ENCODE measurements at places on chromosomes 6 and 20.

DNA sequence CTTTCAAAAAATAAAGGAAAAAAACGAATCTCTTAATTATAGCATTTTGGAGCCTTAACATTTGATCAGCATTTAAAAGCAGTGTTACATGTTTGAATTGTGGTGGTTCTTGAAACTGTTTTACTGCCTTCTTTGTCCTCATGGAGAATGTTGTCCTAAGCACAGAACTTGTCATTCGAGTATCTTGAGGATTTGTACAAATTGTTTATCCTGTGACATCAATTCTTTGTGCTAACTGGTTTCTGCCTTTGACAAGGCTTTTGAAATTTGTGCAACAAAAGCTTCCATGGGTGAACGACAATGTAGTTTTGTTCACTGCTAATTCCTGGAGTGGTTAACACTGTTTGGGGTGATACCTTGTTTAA is 130.8 kb downstream of the SCAF8 start:
- DNase-seq = no peak

DNA sequence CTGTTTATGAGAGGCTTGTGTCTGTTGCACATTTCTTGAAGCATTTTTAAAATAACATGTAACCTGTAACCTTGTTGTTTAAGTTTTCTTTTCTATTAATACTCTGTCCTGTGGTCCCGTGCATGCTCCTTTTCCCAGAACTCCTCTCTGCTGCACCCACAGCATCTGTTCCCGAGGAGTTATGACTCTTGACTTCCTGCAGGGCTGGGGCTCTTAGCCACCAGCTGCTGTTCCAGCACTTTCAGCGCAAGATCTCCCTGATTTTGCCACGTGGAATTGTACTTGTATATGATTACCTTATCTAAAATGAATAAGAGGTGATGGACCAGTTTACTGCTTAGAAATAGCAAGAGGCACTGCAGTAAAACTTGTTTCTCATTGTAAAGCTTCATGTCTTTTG is 150.6 kb downstream of the QKI start:
- DNase-seq = no peak

DNA sequence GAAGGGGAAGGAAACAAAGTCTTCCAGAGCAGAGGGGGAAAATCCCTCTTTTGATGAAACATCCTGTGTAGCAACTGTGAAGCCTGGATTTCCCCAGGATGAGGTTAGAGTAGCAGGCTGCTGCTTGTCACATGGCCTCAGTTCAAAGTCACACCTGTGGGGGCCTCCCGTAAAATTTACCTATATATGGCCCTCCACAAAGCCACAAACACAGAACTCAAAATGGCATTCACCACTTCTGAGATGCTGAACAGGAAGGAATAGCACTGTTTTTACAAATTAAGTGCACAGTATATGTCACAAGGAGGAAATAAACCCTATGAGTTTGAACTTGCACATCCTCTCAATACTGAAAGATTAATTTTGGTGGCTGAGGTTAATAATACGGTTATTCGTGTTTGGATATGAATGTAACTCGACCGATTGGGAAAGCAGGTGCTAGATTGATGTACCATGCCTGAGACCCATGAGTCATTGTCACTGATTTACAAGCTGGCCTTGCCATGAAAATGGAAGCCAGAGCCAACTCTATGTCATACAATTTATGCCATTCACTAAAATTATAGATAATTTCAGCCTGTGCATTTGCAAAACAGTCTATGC is 70.6 kb downstream of the SGK1 start:
- DNase-seq = peak; percentile 44

GRCh38 chr6:46291275-46291633 is 120.5 kb upstream of the ENPP5 start:
- DNase-seq = no peak

GRCh38 chr20:9359561-9360308 is 154.7 kb upstream of the LAMP5 start:
- no peak for DNase-seq

DNA sequence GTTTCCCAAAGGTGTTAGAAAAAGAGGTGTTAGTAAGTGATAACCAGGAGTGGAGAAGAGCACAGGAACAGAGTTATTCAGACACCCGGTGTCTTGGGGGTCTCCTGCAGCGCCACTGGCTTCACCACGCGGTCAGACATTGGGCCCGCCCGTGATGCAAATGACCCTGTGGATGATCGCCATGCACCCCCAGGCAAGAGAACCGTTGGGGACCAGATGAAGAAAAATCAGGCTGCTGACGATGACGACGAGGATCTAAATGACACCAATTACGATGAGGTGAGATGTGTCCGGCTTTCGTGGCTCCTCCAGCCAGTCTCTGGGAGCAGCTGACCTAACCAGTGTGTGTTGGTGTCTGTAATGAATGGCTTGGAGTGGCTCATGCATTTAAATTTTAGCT is 2.0 kb downstream of the PRPF6 start:
- no peak for DNase-seq

- no peak for DNase-seq
These were observed 68.1 kb downstream of the IBTK start for GRCh38 chr6:82179415-82179814.

- no peak for DNase-seq
These were observed 9.9 kb downstream of the BLOC1S5 start for GRCh38 chr6:8054276-8054675.

- DNase-seq = no peak
These were observed 58.7 kb upstream of the EMILIN3 start for GRCh38 chr20:41425180-41425884.

DNA sequence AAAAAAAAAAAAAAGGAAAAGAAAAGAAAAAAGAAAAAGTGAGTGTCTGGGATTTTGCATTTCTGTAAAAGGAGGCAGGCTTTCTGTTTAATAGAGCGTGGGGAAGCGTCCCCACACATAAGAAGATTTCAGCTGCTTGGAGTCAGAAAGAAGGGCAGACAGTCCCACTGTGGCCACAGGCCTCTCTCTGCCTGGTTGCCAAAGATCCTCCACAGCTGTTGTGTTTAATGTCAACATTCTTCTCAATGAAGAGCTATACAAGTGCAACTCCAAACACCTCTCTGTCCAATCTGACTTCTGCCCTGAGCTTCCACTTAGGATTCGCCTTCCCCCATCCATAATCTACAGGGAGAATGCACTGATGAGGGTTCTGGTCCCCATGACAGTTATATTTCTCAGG is 64.3 kb upstream of the MLN start:
- no peak for DNase-seq

GRCh38 chr6:142874676-142875075 is 70.3 kb downstream of the HIVEP2 start:
- no peak for DNase-seq

DNA sequence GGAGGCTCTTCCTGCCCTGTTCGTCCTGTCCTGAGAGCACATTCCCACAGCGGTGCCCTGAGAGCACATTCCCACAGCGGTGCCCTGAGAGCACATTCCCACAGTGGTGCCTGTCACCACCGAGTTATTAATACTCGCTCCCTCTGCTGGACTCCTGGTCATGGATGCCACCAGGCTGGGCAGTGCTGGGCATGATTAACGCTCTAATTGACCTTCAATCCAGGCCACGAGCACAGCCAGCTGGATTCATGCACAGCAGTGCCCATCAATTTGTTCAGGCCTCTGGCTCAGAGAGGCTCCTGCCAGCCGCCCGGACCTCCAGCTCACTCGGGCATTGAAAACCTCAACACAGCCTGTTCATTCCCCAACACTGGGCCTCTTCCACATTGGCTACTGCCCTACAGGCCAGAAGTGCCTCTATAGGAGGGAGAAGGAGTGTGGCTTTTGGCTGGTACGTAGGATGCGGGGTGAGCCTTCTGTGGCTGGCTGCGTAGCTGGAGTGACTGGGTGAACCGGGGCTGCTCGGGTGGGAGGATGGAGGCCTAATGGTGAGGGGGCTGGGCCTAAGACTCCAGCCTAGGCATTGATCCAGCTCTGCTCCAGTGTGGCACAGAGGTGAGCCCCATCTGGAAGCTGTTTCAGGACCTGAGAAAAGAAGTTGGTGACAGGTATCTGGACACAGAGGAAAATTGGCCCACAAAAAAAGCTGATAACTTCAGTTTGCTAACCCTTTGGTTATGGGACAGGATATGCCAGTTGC is 9.3 kb downstream of the IP6K3 start:
- DNase-seq = no peak

GRCh38 chr6:102571236-102571908 is 1177.9 kb downstream of the GRIK2 start:
- DNase-seq = no peak

DNA sequence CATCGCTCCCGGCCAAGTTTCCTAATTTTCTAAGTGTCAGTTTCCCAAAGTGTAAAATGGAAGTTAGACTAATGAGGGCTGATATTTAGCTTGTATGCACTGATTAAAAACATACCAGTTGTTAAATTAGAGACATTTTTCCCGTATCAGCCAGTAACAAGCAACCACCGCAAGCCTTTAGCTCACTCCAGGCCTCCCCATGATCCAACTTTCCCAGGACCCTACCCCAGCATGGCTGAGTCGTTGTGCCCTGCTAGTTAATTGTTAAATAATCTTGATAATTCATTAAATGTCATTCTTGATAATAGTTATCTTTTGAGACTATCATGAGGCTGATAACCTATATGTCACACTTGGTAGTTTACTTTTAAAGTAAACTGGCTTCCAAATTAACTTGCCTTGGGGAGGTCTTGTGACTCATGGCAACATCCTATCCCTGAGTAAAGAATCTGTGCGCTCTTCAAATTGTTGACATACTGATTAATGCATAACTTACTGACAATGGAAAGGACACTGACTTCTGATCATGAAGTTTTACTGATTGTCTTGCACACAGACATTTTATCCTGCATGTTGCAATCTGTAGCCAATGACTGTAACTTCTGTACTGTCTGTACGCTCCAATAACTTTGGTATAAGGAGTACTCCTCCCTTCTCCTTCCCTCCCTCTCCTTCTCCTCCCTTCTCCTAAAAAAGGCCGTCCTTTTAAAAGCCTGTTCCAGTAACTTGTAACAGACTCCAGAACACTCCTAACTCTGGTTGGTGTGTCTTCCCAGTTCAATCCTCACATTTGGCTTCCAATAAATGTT is 6.3 kb upstream of the GTF3C6 start:
- no peak for DNase-seq

DNA sequence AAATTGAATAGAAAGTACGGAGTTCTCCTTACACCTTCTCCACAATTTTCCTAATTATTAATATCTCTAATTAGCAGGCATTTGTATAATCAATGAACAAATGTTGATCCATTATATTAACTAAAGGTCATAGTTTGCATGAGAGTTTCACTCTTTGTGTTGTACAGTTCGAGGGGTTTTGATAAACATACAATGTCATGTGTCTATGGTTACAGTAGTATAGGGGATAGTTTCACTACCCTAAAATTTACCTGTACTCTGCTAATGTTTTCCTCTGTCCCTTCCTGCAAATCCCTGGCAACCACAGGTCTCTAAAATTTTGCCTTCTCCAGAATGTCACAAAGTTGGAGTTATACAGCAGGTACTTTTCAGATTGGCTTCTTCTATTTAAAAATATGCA is 1199.8 kb upstream of the GJE1 start:
- DNase-seq = no peak

DNA sequence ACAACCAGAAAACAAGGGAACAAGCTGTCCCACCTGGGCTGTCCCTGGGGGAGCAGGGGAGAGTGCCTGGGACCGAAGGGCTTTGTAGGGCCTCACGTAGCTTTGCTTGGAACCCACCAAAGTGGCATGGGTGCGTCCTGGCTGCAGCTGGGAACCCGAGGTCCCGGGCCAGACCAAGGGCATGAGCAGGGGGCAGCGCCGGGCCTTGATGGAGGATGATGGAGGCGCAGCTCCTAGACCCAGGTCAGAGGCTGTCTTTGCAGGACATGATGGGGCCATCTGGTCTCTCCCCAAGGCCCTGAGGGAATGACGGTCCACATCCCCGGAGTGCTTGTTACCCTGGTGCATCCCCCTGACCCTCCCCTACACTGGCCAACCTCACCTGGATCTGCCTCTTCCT is 7.6 kb upstream of the OSBPL2 start:
- DNase-seq = no peak

GRCh38 chr6:21023210-21023609 is 489.0 kb downstream of the CDKAL1 start:
- no peak for DNase-seq

GRCh38 chr6:142013875-142014495 is 118.7 kb upstream of the GJE1 start:
- no peak for DNase-seq

DNA sequence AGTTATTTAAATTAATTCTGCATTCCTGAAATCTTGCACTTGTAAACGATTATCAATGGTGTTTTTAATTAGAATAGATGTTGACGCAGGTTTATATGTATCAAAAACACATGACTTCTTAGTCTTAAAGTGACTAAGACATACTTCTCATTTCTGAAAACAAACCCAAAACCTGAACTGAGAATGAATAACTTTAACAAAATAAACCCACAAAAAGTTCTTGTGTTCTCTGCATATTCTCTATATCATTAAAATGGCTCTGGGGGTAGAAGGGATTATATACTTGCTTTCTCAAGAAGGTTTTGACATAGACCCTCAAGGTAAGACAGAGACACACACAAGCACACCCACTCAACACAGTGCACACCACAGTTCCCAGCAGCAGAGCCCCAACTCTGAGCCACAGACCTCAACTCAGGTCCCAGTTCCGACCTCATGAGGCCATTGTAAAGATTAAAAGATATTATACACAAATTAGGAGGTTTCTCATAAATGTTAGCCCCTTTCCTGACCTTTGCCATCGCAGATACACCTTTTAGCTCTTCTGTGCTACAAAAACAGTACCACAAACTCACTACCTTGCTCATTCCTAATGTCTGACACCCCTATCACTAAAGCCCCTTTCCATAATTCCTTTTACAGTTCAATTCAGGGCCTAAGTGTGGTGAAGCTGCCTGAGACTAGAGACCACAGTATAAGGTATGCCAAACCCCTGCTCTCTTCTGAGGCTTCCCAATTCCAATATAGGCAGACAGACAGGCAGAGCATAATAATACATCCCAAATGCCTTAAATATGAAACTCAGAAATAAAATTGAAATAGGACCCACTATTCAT is 267.8 kb downstream of the PTPRK start:
- DNase-seq = no peak

GRCh38 chr6:78830805-78831204 is 36.5 kb upstream of the IRAK1BP1 start:
- no peak for DNase-seq

DNA sequence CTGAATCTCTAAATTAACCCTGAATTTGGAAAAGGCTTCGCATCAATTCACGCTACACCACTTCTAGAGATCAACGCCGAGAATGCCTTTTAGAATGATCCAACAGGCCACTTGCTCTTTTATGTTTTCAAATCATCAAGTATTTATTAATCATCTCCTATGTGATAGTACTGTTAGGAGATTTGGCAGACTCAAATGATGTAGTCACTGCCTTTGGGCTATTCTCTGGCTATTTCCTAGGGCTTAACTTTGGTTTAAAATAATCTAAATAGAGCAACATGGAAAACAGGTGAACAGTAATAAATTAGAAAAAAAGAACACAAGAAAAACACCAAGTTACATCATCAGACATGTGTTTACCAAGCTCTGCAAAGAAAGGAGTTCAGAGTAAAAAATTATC is 140.3 kb downstream of the TENT5A start:
- no peak for DNase-seq

- DNase-seq = no peak
These were observed 16.5 kb upstream of the HLA-A start for GRCh38 chr6:29925727-29926412.

- no peak for DNase-seq
These were observed 128.3 kb upstream of the CARMIL1 start for GRCh38 chr6:25150863-25151262.

- DNase-seq = no peak
These were observed 501.8 kb upstream of the SULF2 start for GRCh38 chr20:48287021-48287494.

GRCh38 chr20:51022227-51022802 is 592 bp downstream of the KCNG1 start:
- DNase-seq = no peak

All from activated CD4-positive, alpha-beta T cell treated with anti-CD3 and anti-CD28 coated beads for 1 hour (primary cell).